Uterus (tissue), 4 donors: ENCODE measurements at places on chromosomes 1 and 21.
A peak's percentile ranks its signal among the peaks of the same experiment; 100 is the strongest.

GRCh38 chr1:186482661-186483255 lies 21.8 kb upstream of the PDC start:
- DNase-seq: peak; percentile 50

DNA sequence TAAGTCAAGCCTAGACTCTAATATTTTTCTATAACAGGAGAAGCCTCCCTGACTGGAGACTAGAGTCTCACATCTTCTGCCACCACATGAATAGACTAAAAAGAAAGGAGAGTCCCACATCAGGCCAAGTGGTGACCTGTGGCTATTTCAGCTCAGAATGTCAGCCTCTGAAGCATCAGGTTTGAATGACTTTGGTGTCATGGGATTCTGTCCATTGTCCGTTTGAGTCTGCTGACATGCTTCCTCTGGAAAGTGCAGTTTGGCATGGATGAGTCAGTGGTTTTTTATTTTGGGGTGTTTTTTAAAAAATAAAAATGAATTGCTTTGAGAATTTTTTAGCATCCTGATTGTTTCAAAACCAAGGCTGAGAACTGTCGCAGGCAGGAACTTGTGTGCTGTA lies 19.5 kb downstream of the DYRK3 start:
- DNase-seq: no peak

DNA sequence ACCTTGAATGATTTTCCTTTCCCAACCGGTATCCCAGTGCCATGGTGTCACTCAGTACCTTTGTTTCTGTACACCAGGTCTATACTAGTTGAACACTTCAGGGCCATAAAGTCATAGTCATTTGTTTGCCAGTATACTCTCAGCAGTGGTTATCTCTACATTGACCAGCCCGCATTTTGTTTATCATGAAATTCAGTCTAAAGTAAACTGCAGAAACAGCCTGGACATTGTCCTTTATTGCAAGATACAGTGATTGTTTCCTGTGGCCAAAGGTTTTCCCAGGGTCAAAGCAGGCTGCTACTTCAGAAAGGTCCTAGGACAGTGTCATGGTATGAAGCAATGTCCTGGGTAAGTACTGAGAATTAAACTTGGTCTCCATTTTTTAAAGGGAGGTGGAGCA lies 407.4 kb downstream of the RWDD3 start:
- no peak for DNase-seq

DNA sequence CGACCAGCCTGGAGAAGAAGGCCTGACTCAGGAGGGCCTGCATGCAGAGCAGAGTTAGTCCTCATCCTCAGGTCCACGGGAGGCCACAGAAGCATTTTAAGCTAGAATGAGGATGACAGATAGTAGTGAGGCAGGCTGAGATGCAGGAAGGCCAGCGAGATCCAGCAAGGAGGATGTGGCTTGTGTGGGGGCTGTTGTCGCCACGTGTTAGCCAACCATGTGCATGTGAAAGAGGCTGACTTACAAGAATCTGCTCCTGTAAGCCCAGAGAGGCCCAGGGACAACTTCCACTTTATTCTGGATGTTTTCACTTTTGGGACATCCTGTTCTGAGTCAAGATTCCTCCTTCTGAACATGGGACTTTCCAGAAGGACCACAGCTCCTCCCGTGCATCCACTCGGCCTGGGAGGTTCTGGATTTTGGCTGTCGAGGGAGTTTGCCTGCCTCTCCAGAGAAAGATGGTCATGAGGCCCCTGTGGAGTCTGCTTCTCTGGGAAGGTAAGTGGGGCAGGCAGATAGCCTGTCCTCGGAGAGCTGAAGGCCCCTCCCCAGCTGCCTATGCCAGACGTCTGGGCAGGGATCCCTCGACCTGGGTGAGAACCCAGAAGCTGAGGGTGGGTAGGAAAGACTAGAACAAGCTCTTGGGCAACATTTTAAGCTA lies at the start of gene SLAMF8:
Gene SLAMF8 (plus strand): TSS at position 433 of the 661 bp plus-strand sequence. CDS start 26 bp downstream, at position 459.
- no peak for DNase-seq

DNA sequence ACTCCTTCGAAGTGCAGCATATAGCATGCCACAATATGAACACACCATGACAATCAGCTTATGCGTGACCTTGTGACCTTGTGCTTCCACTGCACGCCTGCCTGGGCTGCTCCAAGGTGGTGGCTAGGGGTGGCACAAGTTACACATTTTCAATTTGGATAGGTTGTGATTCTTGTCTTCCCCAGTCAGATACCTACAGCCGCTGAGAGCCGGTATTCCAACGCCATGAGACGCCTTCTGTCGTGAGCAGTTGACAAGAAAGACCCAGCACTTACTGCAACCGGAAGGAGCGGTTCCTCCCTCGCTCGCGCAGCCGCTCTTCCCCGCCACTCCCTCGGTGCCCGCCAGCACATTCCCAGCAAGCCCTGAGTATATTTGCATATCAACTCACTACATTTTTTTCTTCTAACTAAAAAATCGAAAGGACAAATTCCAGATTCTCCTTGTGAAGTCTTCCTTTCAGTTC lies 359 bp upstream of the RNU11 start:
- peak; percentile 92 for DNase-seq

DNA sequence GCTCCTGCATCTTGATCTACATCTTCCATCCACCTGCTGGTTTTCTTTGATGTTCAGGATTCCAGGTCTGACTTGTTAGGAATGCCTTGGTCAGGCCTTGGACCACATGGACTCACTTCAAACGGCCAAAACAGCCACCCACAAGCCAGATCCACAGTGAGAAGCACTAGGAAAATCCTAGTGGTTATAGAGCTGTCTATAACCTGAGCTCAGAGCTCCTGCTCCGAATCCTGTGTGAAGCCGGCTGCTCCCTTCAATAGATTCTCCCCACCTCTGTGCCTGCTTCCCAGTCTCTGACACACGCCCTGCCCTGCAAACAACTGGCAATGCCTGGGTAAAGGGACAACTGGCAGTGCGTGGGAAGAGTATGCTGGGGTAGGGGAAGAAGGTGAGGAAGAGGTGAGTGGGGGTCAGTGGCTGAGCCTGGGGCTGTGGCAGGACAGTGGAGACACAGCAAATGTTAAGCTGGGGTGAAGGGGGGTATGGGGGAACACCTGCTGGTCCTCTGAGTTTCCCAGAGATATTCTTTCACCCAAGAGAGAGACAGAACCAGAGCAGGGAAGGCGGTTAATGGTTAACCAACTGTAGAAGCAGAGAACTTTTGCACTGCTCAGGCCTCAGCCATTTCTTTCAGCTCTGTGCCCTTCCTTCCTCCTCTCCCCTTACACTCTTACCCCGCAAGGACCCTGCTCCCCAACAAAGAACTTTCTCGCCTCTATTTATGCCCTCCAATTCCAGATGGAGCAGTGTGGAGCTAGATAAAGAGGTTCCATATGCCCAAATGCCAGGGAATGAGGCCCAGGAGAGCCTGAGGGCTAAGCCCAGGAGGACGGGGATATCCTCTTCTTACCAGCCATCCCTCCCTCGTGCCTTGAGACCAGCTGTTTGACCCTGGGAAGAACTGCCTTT lies 4.5 kb downstream of the PLXNA2 start:
- DNase-seq: no peak

GRCh38 chr1:245036102-245036501 lies 118.7 kb upstream of the KIF26B start:
- DNase-seq: no peak

- DNase-seq: no peak
Observed at GRCh38 chr21:20388400-20388799, 609.8 kb upstream of the NCAM2 start.

DNA sequence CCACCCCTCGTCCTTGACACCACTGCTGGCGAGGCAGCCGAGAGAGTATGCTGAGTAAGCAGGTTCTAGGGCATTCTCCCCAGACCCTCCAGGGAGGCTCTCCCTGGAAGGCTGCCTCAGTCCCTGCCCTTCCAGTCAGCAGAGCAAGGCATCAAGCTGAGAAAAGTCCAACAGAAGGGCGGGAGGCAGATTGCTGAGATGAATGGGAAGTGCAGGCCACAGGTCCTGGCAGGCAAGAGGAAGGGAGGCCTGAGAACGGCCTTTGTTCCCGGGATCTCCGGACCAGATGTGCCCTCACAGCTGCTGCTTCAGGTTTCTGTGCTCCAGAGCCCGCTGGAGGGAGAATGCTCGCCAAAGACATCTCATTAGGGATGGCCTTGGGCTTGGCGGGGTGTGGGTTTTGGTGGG lies 270.0 kb upstream of the VAMP3 start:
- no peak for DNase-seq

- no peak for DNase-seq
Observed at GRCh38 chr1:6099297-6099696, 53.6 kb downstream of the KCNAB2 start.

- DNase-seq: no peak
Observed at GRCh38 chr1:43527111-43527878, 3.4 kb upstream of the PTPRF start.

GRCh38 chr1:111441573-111442192 lies 7.4 kb downstream of the WDR77 start:
- DNase-seq: no peak

DNA sequence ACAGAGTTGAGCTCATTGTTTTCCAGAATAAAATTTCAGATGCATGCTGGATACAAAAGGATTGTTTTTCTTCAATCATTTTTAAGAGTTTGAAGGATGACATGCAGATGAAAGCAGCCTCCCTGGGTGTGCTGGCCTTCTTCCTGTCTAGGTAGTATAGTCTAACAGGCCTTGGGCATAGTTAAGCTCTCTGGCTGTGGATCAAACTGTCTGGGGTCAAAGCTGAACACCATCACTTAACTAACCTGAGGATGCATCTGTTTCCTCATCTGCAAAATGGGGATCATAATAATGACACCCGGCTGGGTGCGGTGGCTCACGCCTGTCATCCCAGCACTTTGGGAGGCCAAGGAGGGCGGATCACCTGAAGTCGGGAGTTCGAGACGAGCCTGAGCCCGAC lies 6.0 kb upstream of the TIE1 start:
- no peak for DNase-seq

DNA sequence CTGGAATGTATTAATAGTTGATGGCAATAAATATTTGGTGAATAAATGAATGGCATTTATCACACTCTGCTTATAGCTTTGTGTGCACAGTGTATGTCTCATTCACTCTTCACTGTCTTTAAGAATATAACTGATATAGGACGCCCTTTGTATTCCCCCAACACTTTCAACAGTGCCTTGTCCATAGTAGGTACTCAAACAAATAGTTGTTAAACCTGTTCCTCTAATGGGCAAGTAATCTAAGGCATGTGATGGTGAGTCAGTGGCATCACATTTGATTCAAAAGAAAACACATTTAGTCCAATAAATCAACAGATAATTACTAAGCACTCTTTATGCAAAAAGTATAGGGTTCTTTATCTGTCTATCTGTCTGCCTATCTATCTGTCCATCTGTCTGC lies 11.2 kb upstream of the RXRG start:
- DNase-seq: no peak

DNA sequence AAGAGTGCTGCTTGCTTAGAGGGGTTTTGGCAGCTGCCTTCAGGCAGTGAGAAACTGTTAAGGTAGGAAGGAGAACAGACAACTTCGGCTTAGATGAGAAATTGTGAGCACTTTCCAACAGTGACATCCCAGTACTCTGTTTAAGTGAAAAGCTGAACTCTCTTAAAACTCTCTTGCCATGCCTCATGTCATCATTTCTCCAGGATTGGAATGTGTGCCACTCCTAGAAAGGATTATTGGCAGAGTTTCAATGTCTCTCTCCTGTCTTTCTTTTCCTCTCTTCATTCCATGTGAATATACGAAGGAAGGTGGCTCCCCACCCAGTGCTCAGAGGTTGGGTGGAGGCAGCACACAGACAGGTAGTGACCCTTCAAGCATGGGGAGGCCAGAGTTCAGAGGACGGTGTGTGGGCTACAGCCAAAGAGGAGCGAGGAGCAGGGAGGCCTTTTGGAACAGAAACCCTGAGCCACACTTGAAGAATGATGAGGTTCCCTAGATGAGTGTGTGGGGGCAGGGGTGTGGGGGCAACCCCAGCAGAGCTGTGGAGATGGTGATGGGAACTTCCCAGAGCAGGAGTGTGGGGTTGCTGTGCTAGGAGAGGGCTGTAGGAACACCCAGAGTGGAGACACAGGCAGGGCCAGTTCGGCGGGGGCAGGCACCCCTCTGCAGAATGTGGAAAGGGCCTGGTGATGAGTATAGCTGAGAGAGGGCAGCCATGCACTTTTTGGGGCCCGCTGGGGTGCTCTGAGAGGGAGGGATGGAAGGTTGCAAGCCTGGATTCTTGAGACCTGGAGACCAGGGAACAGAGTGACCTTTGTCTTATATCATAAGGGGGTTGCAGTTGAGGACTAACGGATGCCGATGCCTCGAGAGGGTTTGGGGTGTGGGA lies 58.8 kb downstream of the GALNT2 start:
- no peak for DNase-seq

DNA sequence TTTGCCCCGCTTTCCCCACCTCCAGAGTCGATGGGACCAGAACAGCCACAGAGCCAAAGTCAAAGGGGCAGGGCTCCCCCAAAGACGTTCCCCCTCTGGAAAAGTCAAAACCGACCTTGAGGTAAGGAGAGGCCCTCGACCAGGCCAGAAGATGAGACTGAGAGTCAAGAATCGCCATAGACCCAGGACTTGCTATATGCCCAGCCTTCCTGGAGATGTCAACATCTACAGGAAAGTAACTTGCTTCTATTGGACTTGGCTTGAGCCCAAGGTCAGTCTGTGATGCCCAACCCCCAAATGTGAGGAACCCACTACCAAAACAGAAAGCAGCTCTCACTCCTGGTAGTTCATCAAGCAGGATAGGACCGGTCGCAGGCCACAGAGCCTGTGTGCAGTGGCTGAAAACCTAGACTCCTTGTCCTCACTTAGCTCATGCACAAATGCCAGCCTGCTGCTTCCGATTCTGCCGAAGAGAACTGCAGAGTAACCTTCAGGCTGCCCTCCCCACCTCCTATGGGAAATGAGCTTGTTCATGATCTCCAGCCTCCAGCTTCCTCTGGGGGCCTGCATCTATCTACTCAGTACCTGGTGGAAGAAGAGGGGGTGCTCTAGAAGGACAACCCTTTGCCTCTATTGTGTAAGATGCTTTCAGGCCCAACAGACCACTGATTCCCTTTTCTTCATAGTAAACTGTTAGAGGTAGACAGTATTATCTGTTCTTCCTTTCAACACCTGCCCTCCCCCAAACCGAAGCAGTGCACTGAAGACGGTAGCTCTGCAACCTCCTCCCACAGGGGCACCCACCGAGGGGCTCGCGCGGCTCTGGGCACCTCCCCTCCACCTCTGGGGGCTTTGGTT lies 1.4 kb downstream of the ACOT7 start:
- no peak for DNase-seq

DNA sequence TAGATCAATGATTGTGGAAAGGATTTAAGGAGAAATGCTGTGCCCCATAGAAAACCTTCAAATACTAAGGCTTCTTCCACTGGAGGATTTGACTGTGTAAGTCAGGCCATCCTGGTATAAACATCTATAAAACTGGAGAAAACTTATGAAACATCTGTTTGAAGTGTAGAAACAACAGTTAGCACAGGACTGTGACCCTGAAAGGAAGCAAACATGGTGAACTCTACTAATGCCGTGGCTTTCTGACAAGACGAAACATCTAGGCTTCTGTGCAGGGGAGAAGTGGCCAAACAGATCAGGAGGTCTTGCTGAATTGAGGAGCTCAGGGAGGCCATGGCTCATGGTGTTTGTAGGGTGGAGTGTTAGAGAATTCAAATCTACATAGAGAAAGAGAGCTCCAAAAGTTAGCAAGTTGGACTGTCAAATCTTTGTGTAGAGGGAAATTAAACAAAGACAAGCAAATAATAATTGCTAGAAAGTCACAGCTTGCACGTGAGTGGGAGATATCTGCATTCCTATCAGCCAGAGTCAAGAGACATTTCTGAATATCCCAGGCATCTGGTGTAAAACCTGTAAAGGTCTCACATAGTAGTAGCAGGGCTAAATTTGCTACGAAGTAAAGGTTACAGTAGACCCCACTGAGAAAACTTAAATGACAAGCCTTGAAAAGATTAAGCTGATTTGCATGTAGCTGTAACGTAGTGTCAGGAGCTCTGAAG lies 566.8 kb upstream of the B3GALT2 start:
- DNase-seq: no peak
